BJ (cell line): ENCODE measurements at places on chromosomes 1 and 21.

GRCh38 chr21:35023396-35024070 is 25.6 kb downstream of the RUNX1 start:
- DNase-seq: no peak

GRCh38 chr1:98205291-98206017 is 284.6 kb upstream of the DPYD start:
- DNase-seq: no peak

GRCh38 chr1:53715478-53715877 is 23.5 kb downstream of the GLIS1 start:
- DNase-seq: no peak

DNA sequence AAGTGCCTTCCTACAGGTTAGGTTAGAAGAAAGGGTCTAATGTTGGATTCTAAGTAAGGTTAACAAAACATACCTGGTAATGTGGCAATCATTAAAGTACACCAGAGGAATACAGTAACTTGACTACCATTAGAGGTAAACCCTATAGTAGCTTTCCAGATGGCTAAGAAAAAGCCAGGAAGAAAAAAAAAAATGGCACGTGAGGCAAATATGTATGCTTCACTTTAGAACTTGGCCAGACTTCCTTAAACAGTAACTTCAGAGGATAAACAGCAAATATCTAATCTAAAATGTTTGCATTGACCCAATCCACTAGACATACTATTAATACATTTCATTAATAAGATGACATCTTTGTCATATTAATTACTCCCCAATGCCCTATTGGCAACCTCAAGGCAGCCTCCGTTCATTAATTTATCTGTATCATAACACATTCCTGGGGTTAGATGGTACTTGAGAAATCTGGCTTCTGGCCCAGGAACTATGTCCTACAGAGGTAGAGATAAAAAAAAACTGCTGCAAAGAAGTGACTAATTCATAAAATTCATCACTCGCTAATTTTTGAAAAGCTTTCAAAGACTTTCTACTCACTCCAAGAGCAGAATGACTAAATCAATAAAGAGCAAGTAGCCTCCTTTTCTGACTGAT is 5.8 kb downstream of the DCAF8 start:
- no peak for DNase-seq

GRCh38 chr1:109513110-109513710 is 3.7 kb upstream of the AMIGO1 start:
- DNase-seq: no peak

- DNase-seq: no peak
These were observed 32.3 kb downstream of the MAN1C1 start for GRCh38 chr1:25648681-25649440.

- DNase-seq: no peak
These were observed 15.1 kb upstream of the EPB41 start for GRCh38 chr1:28899267-28899666.
